Breast epithelium (tissue), 4 donors: ENCODE measurements at places on chromosomes 7 and 10. TPM values are rescaled to one million over a fixed set of nuclear protein-coding genes. Genes with fewer than 3 reads are reported as not detected.
A peak's percentile ranks its signal among the peaks of the same experiment; 100 is the strongest.

- no peaks in the 10 kb centered on the region for H3K36me3 ChIP-seq
- no peak for DNase-seq
- no peak overlapping the region for H3K4me3 ChIP-seq
- no peak overlapping the region for H3K27ac ChIP-seq
- H3K27me3 ChIP-seq: peaks cover 8% of the 10 kb centered on the region
Observed at GRCh38 chr7:67602246-67602887, 605.7 kb downstream of the TYW1 start.

GRCh38 chr7:151371266-151371665 lies 29.7 kb downstream of the NUB1 start:
- no peak overlapping the region for H3K27ac ChIP-seq
- H3K27me3 ChIP-seq: no peaks in the 10 kb centered on the region
- H3K36me3 ChIP-seq: no peaks in the 10 kb centered on the region
- no peak overlapping the region for H3K4me3 ChIP-seq

The RPEL1 gene
- total RNA-seq: not detected

DNA sequence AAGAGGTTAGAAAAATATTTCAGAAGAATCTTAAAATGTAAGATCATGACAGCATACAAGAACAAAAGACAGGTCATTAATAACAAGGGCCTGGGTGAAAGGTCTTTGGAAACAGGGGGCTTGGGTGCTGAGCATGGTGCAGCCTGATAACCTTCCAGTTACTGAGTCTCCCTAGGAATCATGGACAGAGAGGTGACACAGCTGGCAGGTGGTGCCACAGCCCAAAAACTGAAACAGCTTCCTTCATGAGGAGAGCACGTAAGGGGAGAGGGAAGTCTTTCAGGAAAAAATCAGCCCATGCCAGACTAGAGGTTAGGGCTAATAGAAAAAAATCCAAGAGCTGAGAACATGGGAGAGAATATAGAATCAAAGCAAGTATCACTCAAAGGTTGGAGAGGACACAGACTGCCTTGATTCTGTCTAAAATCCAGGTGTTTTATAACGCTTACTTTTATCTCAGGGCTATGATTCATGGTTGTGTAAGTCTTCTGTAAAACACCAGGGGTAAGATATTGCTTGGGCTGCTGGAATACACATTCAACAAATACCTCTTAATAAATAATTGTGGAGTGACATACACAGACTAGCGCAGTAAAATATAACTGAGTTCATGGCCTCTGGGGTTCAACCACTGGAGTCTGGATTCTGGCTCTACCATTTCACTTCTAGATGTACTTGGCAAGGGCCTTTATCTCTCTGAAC lies 88.1 kb downstream of the SEMA3C start:
- no peak overlapping the region for H3K4me3 ChIP-seq
- H3K4me1 ChIP-seq: no peaks in the 10 kb centered on the region
- no peaks in the 10 kb centered on the region for H3K27me3 ChIP-seq
- H3K27ac ChIP-seq: peak overlapping the region; percentile 52
- no peak for DNase-seq

DNA sequence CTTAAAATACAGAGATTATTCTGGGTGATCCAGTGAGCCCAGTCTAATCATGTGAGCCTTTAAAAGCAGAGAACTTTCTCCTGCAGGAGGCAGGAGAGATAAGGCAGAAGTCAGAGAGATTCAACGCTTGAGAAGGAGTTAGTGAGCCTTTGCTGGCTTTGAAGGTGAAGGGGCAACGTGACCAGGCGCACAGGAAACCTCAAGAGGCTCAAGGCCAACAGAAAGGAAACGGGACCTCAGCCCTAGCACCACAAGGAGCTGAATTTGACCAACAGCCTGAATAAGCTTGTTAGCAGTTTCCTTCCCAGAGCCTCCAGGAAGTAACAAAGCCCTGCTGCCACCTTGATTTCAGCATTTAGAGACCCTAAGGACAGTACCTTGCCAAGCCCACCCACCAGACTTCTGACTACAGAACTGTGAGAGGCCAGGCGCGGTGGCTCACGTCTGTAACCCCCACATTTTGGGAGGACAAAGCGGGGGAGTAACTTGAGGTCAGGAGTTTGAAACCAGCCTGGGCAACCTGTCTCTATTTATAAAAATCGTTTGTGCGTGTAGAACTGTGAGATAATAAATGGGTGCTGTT lies 87.3 kb upstream of the KAT6B start:
- H3K36me3 ChIP-seq: no peaks in the 10 kb centered on the region
- no peak for DNase-seq
- H3K27me3 ChIP-seq: no peaks in the 10 kb centered on the region
- no peak overlapping the region for H3K4me3 ChIP-seq
